ENCODE measurements at places on chromosomes 5 and 9. TPM values are rescaled to one million over a fixed set of nuclear protein-coding genes. Genes with fewer than 3 reads are reported as not detected.

- DNase-seq, result no peak
Observed at GRCh38 chr5:102670224-102670836, 84.8 kb upstream of the PAM start.

TICAM2 gene
- total RNA-seq, result not detected

GRCh38 chr5:79850941-79851340 is 140.1 kb downstream of the MTX3 start:
- DNase-seq, result no peak

ZNF618 gene
- 5.4 TPM for total RNA-seq

LPAR1 gene
- total RNA-seq, result 28.3 TPM

ADCY2 gene
- 4.5 TPM for total RNA-seq

PCDHB6 gene
- not detected for total RNA-seq

GRCh38 chr5:160047423-160047822 is 38.5 kb downstream of the TTC1 start:
- no peak for DNase-seq

SLC6A18 gene
- not detected for total RNA-seq

GRCh38 chr5:150242251-150242894 is 47.2 kb downstream of the CAMK2A start:
- no peak for DNase-seq
